SJCRH30 (cell line): ENCODE measurements at places on chromosomes 11 and 22. TPM values are rescaled to one million over a fixed set of nuclear protein-coding genes. Genes with fewer than 3 reads are reported as not detected.

The BRD1 gene
- 41.0 and 44.7 TPM in 2 replicates for total RNA-seq

The ZNF408 gene
- 8.5 and 8.7 TPM in 2 replicates for total RNA-seq

The CATSPER1 gene
- total RNA-seq, result 0.24 and 0.51 TPM in 2 replicates

The ADM2 gene
- not detected in 2 replicates for total RNA-seq

The FAM180B gene
- 0.16 and 0.43 TPM in 2 replicates for total RNA-seq

The MRGPRE gene
- not detected in 2 replicates for total RNA-seq

The TTC12 gene
- not detected in 2 replicates for total RNA-seq

The MUC5B gene
- not detected in 2 replicates for total RNA-seq

The OR51B5 gene
- total RNA-seq, result 0.28 TPM in 1 of 2 replicates, not detected in the other

The KRTAP5-9 gene
- total RNA-seq, result not detected in 2 replicates

The SYT12 gene
- 0.06 and 0.13 TPM in 2 replicates for total RNA-seq

The OR9Q2 gene
- total RNA-seq, result not detected in 2 replicates
